ENCODE measurements at places on chromosomes 13 and 19.

- no peak for DNase-seq
These were observed 15.4 kb upstream of the TMEM160 start for GRCh38 chr19:47063874-47064273.

- peak; percentile 38 for DNase-seq
These were observed 13.0 kb downstream of the RBM26 start for GRCh38 chr13:79392882-79393563.

DNA sequence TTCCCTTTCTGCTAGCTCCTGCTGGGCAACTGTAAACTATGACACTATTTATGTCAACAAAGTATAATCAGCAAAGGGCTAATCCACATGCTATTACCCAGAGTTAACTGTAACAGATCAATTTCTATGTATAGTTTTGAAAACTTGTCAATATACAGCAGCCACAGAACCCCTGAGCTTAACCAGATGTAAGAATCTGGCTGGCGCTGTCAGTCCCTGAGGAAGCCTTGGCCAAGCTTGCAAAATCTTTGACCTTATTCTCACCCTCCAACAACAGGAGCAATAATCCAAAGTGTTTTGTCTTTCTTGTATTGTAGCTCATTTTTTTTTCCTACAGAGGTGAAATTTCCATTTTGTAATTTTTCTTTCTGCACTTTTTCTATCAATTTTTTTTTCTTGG lies 1230.1 kb upstream of the SLC10A2 start:
- no peak for DNase-seq

- DNase-seq = no peak
These were observed 30.6 kb downstream of the CERS1 start for GRCh38 chr19:18865106-18865972.

DNA sequence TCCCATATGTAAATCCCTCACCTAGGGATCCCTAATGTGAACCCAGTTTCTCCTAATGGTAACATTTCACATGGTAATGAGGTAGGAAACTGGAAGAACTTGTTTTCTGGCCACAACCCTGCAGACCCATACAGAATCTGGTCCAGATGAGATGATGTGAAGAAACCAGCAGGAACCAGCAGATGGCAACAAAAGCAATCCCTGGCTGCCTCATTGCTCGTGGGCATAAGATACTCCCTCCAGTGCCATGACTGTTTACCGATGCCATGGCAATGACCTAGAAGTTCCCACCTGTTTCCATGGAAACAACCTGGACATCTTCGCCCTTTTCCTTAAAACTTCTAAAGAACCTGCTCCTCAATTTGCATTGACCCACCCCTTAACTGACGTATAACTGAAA lies 1.4 kb upstream of the CD209 start:
- DNase-seq = no peak
